ENCODE measurements at places on chromosomes 7 and 10. TPM values are rescaled to one million over a fixed set of nuclear protein-coding genes. Genes with fewer than 3 reads are reported as not detected.

The SBDS gene
- 108 TPM for total RNA-seq

The MOGAT3 gene
- total RNA-seq, result not detected

The H2BK1 gene
- total RNA-seq, result not detected

The STEAP1B gene
- 1.8 TPM for total RNA-seq

The CLRN3 gene
- not detected for total RNA-seq

The PIK3AP1 gene
- total RNA-seq, result not detected

The AKR1C8 gene
- not detected for total RNA-seq

The PHKG1 gene
- total RNA-seq, result not detected

The FANK1 gene
- total RNA-seq, result 2.5 TPM

The TMEM60 gene
- total RNA-seq, result 9.9 TPM

The ATP6V0A4 gene
- not detected for total RNA-seq

The CALCR gene
- not detected for total RNA-seq

The PDK4 gene
- 42.9 TPM for total RNA-seq

The HOXA5 gene
- not detected for total RNA-seq

The PNLIPRP1 gene
- not detected for total RNA-seq

The UPK3BL2 gene
- 0.65 TPM for total RNA-seq

The RGS10 gene
- total RNA-seq, result 41.6 TPM

The ABCB4 gene
- total RNA-seq, result not detected

The OGDHL gene
- 0.49 TPM for total RNA-seq

The MYL10 gene
- not detected for total RNA-seq

The CDC14C gene
- total RNA-seq, result not detected

The PRF1 gene
- not detected for total RNA-seq

The AMPH gene
- 1.1 TPM for total RNA-seq

The KAT6B gene
- total RNA-seq, result 13.1 TPM

Data from cardiac atrium fibroblast (primary cell).